ENCODE measurements at places on chromosomes 12 and 14.

DNA sequence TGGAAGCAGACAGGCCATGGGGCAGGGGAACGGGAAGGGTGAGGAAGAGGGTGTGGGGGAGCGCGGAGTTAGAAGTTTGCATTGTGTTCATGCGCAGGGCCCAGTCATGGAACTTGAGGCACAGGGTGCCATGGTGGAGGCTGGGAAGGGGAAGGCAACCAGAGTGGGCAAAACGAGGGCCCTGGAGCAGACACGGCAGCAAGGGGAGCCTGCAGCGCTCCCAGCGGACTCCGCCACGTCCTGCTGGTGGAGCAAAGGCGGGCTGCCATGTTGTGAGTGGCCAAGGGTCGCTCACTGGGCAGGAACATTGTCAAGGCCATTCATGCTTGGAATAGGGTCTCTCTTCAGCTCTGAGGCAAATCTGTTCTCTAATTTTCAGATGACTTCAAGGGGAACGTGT, 20.5 kb downstream of the DEGS2 start:
- no peak for DNase-seq

- DNase-seq: no peak
Observed at GRCh38 chr12:75481013-75481705, 604 bp downstream of the GLIPR1 start.

GRCh38 chr14:61939776-61940175, 177.6 kb downstream of the SNAPC1 start:
- no peak for DNase-seq

DNA sequence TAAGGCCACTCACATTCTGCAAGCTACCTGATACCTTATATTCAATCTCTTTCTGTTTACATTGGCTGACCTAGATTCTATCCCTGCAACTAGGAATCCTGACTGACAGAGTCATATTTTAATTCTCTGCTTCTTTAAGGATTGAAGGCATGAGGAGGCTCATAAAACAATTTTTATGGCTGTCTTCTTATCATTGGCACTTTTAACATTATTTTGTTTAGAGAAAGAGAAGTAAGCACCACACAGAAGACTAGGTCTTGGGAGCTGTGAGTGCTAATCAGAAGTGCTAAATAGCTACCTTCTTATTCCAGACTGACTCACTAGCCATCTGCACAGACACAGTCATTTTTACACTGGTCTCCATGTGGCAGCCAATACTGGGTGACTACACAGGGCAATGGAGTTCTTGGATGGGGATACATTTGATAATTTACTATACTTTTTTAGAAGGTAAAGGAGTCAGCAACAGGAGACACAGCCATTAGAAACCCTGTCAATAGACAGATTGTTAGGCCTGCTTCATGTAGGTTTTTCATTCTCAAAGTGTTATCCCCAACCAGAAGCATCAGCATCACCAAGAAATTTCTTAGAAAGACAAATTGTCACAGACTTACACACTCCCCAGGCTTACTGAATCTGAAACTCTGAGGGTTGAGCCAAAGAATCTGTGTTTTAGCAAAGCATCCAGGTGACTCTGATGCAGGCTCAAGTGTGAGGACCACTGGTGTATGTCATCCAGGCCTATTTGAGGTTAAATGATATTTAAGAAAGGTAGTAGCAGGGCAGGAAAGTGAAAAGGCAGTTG, 214.1 kb downstream of the DUSP6 start:
- no peak for DNase-seq

- no peak for DNase-seq
Observed at GRCh38 chr12:122874081-122874480, 21.8 kb downstream of the VPS37B start.

GRCh38 chr14:22613106-22613695, 15.1 kb downstream of the ABHD4 start:
- DNase-seq: no peak

DNA sequence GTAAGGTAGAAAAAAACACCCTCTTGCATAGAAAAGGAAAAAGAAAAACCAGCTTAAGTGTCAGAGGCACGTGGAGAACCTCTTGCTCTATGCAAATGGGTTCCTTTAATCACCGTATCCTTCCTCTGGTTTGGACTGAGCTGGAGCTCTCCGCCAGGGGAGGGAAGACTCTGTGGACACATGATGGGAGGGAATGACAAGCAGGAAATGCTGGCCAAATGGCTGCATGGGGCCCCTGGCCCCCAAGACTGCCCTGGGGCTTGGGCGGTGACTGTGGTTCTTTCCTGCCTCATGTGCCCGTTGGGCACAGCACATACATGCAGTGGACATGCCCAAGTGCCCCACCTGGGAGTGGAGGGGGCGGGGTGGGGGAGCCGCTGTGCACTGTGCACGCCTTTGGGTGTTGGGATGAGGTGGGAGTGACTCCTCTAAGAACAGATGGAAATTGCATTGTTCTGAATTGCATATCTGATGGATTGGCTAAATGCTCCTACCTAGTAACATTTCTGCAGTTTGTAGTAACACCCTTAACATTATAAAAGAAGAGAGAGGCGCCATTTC, 166.4 kb upstream of the AVPR1A start:
- no peak for DNase-seq

DNA sequence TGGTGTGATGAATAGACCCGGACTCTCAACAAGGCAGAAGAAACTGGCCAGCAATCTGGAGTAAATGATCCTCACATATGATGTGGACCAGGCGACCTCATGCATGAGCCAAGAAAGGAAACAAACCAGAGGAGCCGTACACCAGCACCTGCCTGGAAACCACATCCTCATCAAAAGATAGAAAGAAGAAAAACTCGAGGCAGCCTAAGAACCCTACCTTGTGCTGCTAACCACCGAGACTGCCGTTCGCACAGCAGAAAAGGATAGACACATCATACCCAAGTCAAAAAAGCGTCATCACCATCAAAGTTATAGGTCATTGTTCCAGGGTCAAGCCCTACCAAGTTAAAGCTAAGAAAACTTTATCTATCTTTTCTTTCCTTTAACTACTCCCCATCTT, 66.7 kb downstream of the RESF1 start:
- DNase-seq: no peak

GRCh38 chr12:105832806-105833205, 305.9 kb downstream of the NUAK1 start:
- no peak for DNase-seq

DNA sequence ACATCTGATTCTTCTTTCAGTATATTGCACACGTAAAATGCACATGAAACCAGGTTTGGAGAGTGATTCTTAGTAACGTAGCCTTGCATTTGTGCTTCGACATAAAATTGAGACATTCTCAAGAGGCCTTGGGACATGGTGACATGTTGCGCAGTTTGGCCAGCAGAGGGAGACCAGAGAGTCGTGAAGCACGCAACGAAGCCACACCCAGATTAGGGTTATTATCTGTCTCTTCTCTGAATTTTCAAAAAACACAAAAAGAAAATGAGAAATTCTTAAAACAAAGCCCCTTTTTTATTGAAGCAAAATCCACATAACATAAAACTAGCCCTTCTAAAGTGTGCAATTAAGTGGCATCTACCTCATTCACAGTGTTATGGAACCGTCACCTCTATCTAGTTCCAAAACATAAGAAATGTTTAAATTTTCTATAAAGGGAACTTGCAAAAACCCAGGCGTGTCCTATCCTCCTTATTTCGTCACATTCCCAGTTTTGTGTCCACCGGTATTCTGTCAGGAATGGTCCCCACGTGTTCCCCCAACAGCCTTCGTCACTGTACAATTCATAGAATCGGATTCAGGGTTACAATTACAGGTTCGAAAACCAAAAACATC, 108.8 kb upstream of the ATF7IP start:
- DNase-seq: peak; percentile 85

DNA sequence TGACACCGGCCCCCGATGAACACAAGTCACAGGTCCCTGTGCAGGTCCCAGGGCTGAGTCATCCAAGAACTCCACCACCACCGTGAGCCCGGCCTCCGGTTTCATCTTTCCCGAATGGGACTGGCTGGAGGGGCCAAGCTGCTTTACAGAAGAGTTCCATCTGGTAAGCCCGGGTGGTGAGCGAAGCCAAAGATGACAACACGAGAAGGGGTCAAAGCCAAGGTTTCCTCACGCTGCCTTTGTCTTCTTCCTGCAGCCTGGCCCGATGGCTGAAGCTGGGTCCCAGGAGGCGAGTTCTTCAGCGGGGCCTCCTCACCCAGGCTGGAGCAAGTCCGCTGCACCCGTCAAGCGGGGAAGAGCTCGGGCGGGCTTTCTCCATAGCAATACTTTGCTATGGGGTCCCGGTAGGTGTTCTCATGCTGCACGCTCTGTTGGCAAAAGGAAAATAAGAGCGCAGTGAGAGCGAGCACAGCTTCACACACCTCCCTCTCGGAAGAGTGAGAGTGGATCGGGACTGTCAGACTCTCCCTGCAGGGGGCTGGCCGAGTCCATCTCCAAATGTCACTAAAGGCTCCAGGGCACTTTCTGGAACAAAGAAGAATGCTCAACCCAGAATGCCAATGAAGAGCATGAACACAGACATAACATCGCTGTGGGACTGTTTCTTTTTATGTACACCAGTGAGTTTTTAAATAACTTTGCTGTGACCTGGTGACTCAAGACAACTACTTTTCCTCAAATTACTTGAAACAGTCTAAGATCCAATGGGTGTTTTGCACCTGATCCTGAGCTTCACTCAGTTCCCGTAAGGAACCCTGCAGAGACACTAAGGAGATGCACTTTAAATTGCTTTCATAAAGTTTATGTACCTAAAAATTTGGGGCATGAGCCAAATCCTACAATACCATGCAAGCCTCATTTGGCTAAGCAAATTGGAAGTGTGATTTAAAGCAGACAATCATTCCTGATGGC, 20.1 kb downstream of the SPRING1 start:
- no peak for DNase-seq

GRCh38 chr12:45586486-45586885, 143.0 kb upstream of the ARID2 start:
- no peak for DNase-seq

- DNase-seq: no peak
Observed at GRCh38 chr12:108720757-108721514, 10.4 kb downstream of the CORO1C start.

GRCh38 chr14:96149131-96149530, 55.5 kb upstream of the BDKRB2 start:
- no peak for DNase-seq

DNA sequence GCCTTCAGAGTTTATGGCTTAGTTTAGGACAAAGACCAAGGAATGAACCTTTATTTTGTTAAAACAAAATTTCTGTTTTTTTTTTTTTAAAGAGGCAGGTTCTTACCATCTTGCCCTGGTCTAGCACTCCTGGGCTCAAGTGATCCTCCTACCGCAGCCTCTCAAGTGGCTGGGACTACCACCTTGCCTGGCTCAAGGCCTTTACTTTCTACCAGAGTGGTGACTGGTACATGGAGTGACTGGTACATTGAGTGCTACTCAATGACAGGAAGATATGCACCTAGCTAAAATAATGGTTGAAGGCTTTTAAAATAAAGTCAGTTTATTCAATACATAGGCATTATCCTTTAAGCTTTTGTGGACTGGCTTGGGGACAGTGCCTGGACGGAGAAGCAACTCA, 32.6 kb downstream of the PRICKLE1 start:
- no peak for DNase-seq

GRCh38 chr12:89245090-89245489, 107.2 kb downstream of the DUSP6 start:
- DNase-seq: no peak

DNA sequence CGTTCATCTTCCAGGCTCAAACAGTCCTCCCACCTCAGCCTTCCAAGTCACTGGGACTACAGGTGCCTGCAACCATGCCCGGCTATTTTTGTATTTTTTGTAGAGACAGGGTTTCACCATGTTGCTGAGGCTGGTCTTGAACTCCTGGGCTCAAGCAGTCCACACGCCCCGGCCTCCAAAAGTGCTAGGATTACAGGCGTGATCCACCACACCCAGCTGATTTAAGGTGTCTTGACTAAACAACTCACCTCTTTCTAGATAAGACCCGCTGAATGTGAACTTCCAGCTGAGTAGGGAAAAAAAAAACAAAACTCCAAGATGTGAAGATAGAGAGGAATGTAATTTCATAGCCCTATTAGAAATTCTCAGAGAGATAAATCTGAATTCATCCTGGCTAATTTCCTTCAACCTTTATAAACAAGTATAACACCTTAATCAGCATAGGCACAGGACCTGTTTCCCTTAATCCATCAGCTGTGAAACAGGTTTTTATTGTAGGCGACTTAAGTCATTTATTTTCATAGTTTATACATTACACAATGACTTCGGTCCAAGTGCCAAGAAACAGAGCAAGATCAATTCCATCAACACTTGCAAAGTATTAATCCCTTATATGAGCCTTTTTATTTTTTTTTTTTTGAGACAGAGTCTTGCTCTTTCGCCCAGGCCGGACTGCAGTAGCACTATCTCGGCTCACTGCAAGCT, 51.5 kb downstream of the HCAR2 start:
- no peak for DNase-seq

GRCh38 chr12:52006726-52007157, at the start of gene TAMALIN:
TSS of gene TAMALIN (plus strand) at chr12:52006946. CDS start at chr12:52007020, 74 bp downstream.
- peak; percentile 78 for DNase-seq

DNA sequence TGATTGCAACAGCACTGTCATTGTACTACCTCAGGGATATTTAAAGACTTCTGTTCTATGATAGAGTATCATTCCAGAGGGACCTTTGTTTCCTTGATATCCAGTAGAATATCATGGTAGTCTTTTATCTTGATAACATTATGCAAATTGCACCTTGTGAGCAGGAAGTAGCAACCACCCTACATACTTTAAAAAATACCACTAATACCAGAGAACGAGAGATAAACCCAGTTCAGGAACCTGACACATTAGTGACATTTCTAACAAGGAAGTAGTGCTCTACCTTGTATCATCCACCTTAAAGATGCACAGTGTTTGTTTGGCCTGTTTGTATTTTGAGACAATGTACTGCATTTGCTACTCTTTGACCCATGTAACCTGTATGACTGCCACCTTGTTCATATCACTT, 8.8 kb upstream of the MAP4K5 start:
- DNase-seq: no peak

DNA sequence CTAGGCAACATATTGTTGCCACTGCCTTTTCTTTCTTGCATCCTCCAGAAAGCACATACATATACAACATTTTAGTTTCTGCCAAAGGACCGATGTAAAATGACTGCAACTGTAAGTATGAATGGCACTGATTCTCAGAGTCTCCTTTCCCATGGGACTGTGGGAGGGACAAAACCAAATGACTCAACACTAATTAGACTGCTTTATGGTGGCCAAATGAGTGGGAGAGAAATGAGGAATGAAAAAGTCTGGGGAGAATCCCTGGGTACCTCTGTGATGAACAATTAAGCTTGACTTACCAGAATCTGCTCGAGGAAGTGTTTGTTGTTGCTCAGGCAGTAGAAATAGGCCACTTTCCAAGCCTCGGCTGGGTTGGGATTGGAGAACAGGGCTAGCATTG, 10.1 kb downstream of the ZFYVE26 start:
- DNase-seq: no peak

DNA sequence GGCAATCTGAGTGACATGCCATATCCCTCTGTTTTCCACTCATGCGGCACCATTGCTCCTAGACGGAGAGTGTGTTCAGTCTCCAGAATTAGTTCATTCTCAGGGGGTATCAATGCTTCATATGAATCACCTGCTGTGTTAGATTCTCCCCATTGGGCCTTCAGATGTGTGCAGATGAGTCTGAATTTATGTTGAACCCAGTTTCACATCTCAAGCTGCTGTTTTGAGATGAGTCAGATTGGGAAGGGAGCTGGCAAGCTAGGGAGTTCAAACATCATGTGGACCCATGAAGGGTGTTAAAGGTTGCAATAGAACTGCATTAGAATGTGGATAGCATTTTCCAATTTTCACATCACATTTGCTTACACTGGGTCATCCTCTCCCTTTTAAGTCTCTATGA, 46.9 kb upstream of the KCNA1 start:
- DNase-seq: no peak
